Globus pallidus (tissue), 1 donor: ENCODE measurements at places on chromosomes 11 and 22.

GRCh38 chr11:2975594-2975993, 16.5 kb downstream of the NAP1L4 start:
- peak; percentile 77 for DNase-seq

- no peak for DNase-seq
These were observed 35.4 kb downstream of the SPON1 start for GRCh38 chr11:13997881-13998280.

DNA sequence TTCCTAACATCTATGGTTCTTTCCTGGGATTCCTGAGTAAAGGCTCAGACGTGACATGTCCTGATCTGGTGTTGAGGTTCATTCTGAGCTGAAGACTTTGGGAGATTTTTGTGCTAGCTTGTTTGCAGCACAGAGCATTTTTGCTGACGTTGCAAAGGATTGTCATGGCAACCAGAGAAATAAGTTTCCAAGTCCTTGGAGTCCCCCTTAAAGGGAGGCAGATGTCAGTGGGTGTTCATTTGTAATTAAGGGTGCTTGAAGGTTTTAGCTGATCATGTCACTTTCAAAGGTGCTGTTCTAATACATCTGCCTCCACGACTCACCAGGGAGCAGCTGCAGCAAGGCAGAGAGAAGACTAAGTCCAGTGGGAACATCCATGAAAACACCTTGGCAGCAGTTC, 5.4 kb upstream of the SYN3 start:
- no peak for DNase-seq

DNA sequence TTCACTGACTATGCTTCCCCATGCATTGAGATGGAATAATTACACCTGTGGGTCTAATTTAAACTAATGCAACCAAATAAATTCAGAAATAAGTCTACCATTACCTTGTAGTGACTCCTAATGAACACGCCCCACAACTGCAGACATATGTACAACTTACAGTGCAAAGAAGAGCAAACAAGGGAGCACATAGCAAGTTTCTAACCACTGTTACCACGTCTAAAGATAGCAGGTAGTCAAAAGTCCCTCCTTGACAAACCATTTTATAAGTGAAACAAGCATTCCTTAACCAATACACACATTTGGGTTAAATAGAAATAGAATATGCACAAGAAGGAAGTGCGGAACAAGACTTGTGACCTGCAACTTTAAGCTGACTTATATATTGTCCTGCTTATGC, 20.6 kb downstream of the PHF21A start:
- DNase-seq, result no peak

DNA sequence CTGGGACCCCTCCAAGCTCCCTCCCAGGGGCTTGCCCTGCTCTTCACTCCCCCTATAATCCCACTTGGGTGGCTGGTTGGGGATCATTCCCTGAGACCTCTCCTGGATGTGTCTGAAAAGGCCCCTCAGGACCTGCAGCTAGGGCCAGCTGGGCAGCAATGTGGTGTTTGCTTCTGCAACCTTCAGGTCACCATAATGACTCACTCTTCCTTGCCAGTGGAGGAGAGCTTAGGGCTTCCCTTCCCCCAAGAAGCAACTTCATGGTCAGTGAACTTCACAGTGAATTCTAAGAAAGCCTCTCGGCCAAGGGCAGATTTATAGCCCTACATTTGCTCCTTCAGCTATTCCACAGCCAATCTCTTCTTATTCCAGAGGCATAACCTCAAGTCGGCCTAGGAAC, 45.1 kb upstream of the TSPAN18 start:
- DNase-seq, result no peak

DNA sequence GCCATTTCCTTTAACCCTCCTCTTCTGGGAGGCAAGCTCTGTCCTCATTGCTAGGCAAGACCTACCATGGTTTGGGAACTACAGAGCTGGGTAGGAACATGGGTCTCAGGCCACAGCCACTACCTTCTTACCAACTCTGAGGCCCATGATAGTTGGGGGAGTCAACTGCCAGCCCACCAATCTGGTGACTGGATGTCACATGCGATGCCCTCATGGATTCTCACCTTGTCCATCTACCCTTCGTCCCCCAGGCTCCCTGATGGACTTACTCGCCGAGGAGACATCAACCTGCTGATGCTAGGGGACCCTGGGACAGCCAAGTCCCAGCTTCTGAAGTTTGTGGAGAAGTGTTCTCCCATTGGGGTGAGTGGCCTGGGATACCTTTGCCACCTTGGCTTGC, 13.7 kb downstream of the MCM5 start:
- no peak for DNase-seq

DNA sequence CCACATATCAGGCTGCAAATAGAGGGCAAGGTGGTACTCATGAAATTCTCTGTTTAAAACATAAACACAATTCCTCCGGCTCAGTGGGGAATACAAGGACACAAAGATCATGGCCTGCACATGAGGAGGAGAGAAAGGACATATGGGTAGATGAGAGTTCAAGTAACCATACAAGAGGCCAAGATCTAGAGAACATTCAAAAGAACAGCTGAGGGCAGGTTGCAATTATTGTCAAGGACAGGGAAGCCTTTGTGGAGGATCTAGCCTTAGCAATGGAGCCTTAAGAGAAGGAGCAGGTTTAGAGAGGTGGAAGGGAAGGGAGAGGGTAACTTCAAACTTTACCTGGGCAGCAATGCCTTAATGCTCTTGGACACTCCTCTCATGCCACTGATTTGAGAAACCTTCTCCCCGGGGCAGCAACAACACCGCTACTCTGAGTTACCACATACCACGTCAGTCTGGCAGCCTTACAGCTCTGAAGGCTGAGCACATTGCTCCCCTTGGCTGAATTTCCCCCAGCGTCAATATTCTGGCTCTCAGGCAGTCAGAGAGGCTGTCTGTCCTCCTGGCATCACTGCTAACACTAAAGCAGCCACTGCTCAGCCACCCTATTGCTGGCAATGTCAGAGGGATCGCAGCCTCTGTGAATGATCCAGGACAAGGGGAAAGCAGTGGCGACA, 55.5 kb downstream of the CLPB start:
- peak; percentile 70 for DNase-seq

DNA sequence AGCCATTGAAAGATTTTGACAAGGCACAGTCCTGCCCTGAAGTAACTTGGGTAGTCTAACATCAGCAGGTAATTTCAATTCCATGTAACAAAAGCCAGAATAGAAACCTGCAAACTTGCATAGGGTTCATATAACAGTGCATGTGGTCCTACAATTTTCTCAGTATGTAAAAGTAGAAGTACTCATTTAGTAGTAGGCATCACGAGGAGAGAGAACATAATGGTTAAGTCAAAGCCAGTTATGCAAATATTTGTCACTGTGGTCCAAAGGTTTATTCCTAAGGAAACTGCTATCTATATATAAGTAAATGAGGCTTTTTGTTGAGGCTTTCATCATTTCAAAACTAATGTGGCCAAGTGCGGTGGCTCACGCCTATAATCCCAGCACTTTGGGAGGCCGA, 10.1 kb downstream of the ATP5MG start:
- DNase-seq, result no peak

DNA sequence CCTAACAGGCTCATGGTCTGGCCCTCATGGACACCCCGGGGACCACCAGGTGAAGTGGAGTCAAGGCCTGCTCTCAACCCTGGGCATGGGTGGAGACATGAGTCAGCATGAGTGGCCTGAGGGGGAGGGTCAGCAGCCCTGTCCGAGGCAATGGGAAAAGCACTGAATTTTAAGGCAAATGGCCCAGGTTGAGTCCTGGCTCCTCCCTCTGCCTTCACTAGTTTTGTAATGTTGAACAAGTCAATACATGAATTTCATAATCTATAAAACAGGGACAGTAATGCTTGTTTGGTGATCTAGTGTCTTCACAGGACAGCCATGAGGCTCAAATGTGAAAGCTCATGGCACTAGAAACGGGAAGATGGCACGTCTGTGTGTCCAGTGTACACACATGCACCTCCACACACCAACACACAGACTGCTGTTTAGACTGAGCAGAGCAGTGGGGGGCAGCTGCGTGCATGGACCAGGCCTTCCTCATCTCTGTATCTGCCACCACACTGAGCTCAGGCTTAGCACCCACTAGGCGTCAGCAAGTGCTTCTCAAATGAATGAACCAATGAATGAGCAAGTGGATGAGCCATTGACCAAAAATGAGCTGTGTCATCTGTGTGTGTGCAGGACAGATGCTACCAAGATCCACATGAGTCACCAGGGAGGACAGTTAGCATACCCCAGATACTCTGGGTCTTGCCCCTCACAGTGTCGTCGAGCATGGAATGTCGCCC, 63.4 kb downstream of the NRXN2 start:
- no peak for DNase-seq

DNA sequence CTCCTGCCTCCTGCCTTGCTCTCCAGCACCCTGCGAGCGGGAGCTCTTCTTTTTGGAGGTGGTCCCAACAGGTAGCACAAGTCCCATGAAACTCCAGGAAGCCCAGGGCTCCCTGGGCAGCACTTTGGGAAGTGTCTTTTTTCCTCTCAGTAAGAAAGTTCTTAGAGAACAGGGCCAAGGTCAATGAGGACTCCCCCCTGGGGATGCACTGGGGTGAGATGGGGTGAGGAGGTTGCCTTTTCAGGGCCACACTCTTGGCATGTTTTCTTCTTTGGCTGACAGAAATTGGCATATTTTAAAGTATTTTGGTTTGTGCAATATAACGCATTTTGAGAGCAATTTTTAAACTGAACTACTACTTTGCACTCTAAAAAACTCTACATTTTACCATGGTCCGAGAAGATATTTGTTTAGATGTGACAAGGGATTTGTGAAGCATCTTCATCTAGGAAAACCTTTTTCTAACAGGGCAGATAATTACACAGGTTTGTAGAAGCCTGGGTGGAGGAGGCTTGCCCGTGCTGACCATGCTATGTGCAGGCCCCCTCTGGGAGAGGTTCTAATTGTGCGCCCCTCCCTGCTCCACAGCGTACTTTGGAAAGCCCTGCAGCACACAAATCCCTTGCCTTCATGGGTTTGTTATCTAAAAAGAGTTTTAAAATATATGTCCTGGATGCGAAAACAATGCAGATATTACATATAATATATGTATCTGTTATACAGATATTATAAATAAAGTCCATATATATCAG, 140.4 kb downstream of the WNT7B start:
- no peak for DNase-seq

GRCh38 chr22:36588285-36588684, 59.3 kb upstream of the EIF3D start:
- DNase-seq, result no peak

- no peak for DNase-seq
These were observed 290.0 kb upstream of the LARGE1 start for GRCh38 chr22:34210301-34210700.

- no peak for DNase-seq
These were observed 130.7 kb downstream of the SNX19 start for GRCh38 chr11:130785380-130786116.

- no peak for DNase-seq
These were observed 76.5 kb upstream of the ARFGAP3 start for GRCh38 chr22:42933485-42934091.

- DNase-seq, result no peak
These were observed 72.0 kb downstream of the CD44 start for GRCh38 chr11:35210876-35211546.

DNA sequence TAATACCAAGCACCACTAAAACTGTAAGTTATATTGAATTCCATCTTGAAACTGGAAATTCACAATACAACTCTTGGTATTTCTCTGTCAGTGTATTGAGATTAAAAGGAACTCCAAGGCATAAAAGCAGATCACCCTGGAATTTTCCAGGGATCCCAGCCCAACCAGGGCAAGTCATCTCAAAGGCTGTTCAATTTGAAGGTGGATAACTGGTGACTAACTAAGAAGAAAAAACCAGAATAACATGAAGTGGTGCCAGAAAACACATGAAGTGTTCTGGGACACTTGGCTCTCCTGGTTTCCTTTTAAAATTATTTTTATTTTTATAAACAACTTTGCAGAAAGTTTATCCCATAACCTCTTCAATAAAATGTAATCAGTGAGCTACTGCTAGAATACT, 7.8 kb upstream of the BMAL1 start:
- DNase-seq, result no peak

DNA sequence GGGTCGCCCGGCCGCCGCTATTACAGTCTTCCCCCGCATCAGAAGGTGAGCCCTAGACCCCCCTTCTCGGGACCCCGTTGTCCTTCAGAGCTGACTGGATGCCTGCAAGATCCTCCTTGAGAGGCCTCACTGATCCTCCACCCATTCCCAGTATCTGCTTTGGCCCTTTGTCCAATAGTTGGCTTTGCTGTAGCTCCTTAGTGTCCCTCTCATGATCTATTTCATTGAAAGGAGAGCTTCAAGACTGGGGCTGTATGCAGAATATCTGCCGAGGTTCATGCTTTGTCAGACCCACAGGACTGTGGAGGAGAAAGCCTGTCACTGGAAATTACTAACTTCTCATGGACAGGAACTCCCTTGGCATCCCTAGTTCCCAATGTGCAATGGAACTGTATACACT, 499 bp downstream of the DLAT start:
- DNase-seq, result peak; percentile 3

DNA sequence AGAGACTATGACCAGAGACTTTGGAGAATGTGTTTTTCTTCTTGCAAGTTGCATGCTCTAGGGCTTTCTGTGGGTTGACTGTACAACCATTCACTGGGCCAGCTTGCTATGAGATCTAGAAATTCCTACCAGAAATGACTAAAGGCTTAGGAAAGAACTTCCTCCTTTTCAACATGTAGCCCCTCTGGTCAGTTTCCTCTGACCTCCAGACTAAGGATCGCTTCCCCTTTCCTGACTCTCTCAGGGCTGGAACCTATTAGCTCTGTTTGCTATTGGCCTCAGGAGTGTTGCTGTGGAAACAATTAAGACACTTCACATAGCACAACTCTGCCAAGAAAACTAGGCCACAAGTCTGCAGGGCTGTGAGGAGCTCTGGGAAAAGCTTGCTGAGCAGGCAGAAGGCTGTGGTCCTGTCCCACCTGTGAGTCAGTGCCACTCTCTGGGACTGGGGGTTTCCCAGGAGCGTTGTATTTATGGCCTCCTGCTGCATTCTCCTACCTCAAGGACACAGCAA, 10.7 kb downstream of the CRY2 start:
- peak; percentile 64 for DNase-seq

DNA sequence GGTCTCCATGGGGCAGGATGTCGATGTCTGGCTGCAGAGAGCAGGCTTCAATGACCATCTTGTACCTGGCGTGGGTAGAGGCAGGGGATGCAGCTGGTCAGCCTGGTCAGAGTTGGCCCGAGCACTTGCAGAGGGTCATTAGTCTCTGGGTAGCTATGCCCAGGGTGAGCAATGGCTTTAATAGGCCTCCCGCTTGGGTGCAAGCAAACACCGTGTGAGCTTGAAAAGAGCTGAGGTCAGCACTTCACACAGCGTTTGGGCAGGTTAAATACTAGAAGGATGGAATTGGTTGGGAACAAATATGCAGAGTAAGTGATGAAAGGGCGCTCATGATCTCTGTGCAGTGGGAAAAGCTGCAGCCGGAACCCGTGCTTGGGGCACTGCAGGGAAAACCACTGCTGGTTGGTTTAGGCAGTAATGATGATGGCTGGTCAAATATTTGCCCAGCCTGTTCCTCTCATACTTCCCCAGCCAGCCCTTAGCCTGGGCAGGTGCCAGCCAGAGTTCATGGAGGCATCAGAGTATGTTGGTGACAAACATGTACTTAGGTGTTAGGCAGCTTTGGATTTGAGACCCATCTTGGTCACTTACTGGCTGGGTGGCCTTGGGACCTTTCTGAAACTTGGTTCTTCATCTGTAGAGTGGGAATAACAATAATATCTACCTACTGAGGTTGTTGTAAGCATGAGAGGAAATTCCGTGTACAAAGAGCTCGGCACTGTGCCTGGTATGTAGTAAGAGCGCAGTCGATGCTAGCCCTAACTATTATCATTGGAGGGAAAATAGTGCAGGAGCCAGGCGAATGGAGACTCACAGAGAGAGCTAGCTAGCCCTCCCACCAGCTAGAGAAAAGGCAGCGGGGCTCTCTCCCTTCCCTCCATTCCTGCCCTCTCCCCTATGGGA, 25.2 kb upstream of the KCNJ11 start:
- no peak for DNase-seq
